ENCODE measurements at places on chromosomes 2 and 18.

DNA sequence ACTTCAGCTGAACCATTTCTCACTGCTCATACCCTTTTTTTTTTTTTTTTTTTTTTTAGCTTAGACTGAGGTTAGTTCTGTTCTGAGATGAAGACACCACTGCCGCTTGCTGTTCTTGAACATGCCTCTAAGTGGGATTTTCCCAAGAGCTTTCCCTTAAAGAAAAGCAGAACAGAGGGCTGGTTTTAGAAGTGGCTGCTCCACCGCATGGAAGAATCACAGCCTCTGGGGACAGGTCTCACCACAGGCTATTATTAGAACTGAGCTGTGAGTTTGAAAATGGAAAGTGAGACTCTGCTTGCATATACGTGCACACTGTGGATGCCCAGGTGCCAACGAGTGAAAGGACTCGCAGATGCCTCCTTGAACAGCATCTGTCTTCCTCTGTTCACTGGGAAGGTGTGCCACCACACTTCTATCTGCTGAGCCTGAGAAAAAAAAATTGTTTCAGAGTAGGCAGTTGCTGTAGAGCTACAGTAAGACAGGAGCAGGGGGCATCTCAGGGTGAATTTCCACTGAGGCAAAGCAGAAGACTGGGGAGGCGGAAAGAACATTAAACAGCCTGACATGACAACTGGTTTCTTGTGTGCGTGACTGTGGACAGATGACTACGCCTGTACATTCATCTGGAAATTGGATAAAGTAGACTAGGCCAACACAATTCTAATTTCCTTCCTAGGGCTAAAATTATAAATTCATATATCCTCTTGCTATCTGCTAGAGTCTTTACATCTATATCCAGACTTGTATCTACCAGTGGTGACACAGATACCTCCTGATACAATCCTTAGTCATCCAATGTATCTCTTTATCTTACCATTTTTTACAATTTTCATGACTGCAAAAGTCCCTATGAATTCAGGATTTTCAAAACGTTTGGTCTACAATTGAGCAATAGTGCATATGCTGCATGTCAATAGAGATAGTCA, 1045.7 kb upstream of the CELF4 start:
- DNase-seq, result peak; percentile 10

DNA sequence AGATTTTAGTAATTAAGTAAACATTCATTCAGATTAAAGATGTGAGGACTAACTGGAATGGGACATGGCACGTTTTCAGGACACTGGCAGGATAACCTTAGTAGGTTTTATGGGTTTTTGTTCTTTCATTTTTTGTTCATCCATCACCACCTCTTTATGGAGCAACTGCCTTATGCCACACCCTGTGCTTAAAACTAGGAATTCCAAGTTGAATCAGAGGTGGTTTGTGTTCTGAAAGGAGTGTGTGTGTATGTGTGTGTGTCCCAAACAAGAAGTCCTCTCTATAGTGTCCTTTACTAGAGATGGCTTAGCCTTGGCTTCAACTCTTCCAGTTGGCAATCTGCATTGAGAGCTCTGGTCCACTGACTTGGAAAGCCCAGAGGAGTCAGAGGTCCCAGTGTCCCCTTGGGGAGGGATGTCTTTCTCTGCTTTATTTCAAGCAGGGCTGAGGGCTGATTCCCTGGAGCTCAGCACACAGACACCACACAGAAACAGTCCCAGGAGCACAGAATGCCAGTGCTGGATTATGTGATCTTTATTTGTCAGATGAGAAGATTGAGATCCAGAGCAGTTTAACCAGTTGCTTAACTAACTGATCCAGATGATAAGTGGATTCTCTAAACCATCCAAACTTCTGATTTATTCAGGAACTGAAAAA, 25.2 kb downstream of the RHOB start:
- no peak for DNase-seq

GRCh38 chr2:85734015-85734414, 19.8 kb upstream of the ATOH8 start:
- DNase-seq, result no peak

DNA sequence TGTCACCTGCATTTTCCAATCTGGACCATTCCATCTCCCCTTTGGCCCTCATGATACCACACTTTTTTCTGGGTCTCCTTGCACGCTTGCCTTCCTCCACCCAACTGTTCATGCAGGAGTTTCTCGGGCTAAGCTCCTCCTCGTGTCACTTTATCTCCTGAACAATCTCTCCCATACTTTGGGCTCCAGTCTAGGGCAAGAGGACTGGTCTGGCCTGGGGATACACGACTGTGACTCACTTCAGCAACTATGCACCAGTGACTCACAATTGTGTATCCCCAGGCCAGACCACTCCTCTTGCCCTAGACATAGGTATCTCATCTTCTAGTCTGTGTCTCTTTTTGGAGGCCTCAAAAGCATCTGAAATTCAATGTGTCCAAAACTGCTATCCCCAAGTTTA, 149.4 kb upstream of the PTPRM start:
- DNase-seq, result no peak

GRCh38 chr18:58694720-58695468, 23.6 kb downstream of the MALT1 start:
- no peak for DNase-seq

Measured in T-helper 2 cell treated with Interferon-gamma antibody and Interleukin-4, amounts not matched to agents 5 μg/mL and 100 μg/mL, for 36 hours (primary cell).